ENCODE measurements at places on chromosomes 5 and 9. TPM values are rescaled to one million over a fixed set of nuclear protein-coding genes. Genes with fewer than 3 reads are reported as not detected.

The FBXL7 gene
- not detected for total RNA-seq

- DNase-seq = no peak
Observed at GRCh38 chr5:32217886-32218396, 43.8 kb upstream of the GOLPH3 start.

The PTCD2 gene
- 10.6 TPM for total RNA-seq

The FSTL4 gene
- total RNA-seq = 1.5 TPM

GRCh38 chr5:37121465-37121864 lies 127.7 kb downstream of the CPLANE1 start:
- no peak for DNase-seq

The FBP1 gene
- total RNA-seq = 5.2 TPM
